GM03348 (cell line): ENCODE measurements at places on chromosomes 7 and 10.

DNA sequence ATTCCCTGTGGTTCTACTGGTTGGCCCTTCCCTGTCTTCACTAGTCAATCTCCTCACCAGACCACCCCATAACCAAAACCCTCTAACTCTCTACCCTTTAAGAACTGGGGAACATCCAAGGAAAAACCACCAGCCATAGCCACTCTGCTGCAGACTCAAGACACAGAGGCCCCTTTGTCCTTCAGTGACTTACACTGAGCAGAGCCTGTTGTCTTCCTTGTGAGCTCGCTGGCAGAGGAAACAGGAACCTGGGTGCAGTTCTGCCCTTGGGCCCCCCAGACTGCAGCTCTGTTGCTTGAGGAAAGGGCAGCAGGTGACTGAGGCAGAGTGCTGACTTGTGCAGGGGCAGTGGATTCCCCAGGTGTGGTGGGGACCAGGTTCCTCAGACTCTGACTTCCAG, 30.6 kb downstream of the ZC3HAV1 start:
- DNase-seq, result no peak

GRCh38 chr7:26705567-26705966, 158.8 kb downstream of the SKAP2 start:
- DNase-seq, result peak; percentile 85

DNA sequence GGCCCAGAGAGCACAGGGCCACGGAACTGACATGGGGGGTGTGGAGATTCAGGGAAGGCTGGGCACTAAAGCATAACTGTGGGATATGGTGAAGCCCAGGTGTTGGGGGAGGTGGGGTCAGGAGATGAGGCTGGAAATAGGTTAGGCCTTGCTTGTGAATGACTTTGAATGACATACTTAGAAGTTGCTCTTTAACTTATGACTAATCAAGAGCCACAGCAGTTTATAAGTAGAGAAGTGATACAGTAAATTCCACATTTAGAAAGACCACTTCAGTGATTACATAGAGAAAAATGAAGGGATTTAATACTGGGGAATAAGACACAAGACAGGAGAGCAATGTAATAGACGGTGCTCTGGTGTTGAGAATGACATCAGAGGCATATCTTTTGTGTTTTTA, 120.8 kb upstream of the SEC61G start:
- no peak for DNase-seq

GRCh38 chr7:45082831-45083331, 5.9 kb downstream of the NACAD start:
- DNase-seq, result no peak

DNA sequence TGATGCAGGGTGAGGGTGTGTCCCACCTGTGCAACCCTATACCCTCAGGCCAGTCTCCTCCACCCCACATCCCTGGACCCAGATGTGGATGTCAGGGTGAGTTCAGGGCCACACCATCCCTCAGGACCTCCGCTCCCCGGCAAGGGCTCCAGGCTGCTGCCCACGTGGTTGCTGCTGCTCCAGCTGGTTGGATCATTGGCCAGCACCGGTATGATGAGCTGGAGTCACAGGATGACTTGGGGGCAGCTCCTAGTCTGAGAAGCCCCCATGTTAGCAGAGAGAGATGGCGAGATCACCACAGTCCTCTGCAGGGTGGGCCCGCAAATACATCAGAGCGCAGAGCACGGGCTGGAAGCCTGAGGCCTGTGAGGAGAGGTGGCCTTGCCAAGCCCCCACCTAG, 103.3 kb upstream of the GDF10 start:
- no peak for DNase-seq

GRCh38 chr10:78296785-78297184, 263.1 kb downstream of the RPS24 start:
- DNase-seq, result no peak

DNA sequence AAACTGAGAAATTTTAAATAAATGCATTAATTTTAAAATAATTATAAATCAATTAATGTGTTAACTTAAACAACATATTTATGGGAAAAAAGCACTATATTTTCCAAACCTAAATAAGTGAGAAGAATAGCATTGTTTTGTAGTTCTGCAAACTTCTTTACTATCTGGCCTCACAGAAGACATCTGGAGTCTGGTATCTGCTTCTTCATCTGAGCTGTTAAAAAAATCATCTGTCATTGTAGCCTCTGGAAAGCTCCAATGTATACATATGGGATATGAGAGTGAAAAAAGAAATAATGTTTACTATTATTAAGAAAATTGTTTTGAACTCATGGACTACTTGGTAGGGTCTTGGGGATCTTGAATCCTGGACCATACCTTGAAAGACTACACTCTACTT, 32.2 kb downstream of the CTTNBP2 start:
- DNase-seq, result no peak

- no peak for DNase-seq
Measured at GRCh38 chr7:157567666-157568065, 230.9 kb downstream of the DNAJB6 start.

DNA sequence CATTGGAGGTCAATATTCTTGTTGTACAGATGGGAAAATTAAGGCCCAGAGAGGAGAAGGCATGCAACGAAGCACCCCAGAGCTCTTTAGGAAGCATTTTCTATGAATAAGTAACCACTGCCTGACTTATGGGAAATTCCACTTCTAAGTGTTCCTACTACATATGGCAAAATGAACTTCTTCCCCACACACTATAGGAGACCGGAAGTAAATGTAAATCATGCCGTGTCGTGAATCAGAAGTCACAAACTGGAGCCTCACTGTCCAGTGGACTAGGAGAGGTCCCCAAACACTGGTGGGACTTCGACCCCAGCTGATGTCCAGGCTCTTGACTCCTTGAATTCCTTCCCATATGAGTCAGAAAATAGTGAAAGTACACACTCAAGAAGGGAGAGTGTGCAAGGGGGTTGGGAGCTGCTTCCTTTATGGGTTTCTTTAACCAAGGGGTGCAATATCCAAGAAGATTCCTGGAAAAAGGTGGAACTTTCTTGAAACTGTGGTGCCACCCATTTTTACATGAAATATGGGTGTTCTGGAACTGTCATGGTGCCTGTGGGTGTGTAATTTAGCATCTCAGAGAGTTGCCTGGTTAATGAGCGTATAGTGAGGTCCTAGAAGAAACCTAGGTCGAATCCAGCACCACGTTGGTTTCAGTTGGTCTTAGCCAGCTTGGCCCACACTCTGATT, 6.7 kb downstream of the RASSF4 start:
- no peak for DNase-seq

- no peak for DNase-seq
Measured at GRCh38 chr10:78957471-78958039, 111.2 kb upstream of the ZMIZ1 start.

- no peak for DNase-seq
Measured at GRCh38 chr7:15851201-15851600, 164.7 kb upstream of the MEOX2 start.

GRCh38 chr10:11699550-11700097, 42.6 kb upstream of the ECHDC3 start:
- DNase-seq, result no peak

DNA sequence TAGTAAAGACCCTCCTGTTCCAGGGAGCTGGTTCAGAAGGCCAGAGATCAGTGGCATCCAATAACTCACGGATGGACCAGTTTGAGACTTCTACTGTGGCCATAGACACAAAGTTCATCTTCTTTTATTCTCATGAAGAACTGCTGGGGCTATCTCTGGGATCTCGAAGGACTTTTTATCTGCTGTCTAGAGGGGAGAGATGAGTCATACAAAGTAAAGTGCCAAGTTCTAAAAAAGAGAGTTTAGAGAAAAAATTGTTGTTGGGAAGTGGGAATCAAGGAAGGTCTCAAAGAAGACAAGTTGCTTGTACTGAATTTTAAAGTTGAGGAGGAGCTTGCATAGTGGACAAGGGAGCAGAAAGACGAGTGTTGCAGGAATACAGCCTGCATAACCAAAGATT, 8.0 kb upstream of the FAM221A start:
- DNase-seq, result no peak
